ENCODE measurements at places on chromosomes 4 and X. TPM values are rescaled to one million over a fixed set of nuclear protein-coding genes. Genes with fewer than 3 reads are reported as not detected.

Gene MYL5
- 0.21 TPM for total RNA-seq

- no peak overlapping the region for H3K27ac ChIP-seq
- H3K27me3 ChIP-seq = no peaks in the 10 kb centered on the region
- no peak for DNase-seq
- no peaks in the 10 kb centered on the region for H3K36me3 ChIP-seq
Measured at GRCh38 chr4:183139972-183140570, 41.0 kb downstream of the WWC2 start.

DNA sequence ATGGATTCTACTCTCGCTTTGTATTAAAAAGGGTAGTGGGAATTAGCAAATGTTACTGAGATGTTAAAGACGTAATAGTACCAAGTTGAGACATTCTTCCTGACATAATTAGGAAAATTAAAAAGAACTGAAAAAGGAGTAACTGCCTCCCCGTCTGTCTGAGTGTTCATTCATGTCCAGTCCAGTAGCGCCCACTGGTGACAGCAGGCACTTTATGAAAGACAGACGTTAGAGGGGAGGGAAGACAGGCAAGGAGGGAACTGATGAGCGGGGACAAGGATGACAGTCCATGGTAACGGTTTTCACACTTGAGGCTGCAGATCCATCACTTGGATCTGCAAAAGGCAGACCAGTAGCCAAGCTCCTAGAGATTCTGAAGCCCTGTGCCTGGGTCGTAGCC, 326.7 kb downstream of the STK32B start:
- no peak overlapping the region for H3K27ac ChIP-seq
- no peaks in the 10 kb centered on the region for H3K36me3 ChIP-seq
- H3K27me3 ChIP-seq = no peaks in the 10 kb centered on the region

- H3K36me3 ChIP-seq = no peaks in the 10 kb centered on the region
- no peak overlapping the region for H3K4me3 ChIP-seq
- no peak overlapping the region for H3K27ac ChIP-seq
Measured at GRCh38 chrX:129823115-129823514, 20.6 kb downstream of the ZDHHC9 start.

GRCh38 chrX:2735270-2735669, 16.6 kb upstream of the XG start:
- H3K27ac ChIP-seq = no peak overlapping the region
- H3K27me3 ChIP-seq = no peaks in the 10 kb centered on the region
- H3K4me3 ChIP-seq = no peak overlapping the region
- no peaks in the 10 kb centered on the region for H3K36me3 ChIP-seq

- H3K27me3 ChIP-seq = no peaks in the 10 kb centered on the region
- no peaks in the 10 kb centered on the region for H3K36me3 ChIP-seq
- no peaks in the 10 kb centered on the region for H3K4me1 ChIP-seq
- no peak for DNase-seq
- no peak overlapping the region for H3K4me3 ChIP-seq
Measured at GRCh38 chr4:17336524-17336961, 175.3 kb downstream of the QDPR start.
